ENCODE measurements at places on chromosomes 7 and 10. TPM values are rescaled to one million over a fixed set of nuclear protein-coding genes. Genes with fewer than 3 reads are reported as not detected.

Gene SEMA3A
- total RNA-seq, result 7.1 TPM

Gene STAMBPL1
- 4.3 TPM for total RNA-seq

Gene ZPBP
- not detected for total RNA-seq

Gene LDB3
- total RNA-seq, result not detected

Gene CPA2
- not detected for total RNA-seq

Gene INMT
- not detected for total RNA-seq

Gene PTN
- total RNA-seq, result 4.7 TPM

Gene CRYGN
- not detected for total RNA-seq

Gene MACC1
- 198 TPM for total RNA-seq

Gene EBLN1
- total RNA-seq, result not detected

Gene HTR5A
- total RNA-seq, result not detected

Gene SLC18A3
- 0.10 TPM for total RNA-seq

All from renal cortical epithelial cell (primary cell).